ENCODE measurements at places on chromosomes 6 and 20. TPM values are rescaled to one million over a fixed set of nuclear protein-coding genes. Genes with fewer than 3 reads are reported as not detected.

BHLHE23 gene
- total RNA-seq = not detected

OVOL2 gene
- total RNA-seq = 17.5 TPM

GATA5 gene
- total RNA-seq = 12.8 TPM

UBE2C gene
- total RNA-seq = 46.4 TPM

HLA-A gene
- total RNA-seq = 183 TPM

PPP1R14C gene
- total RNA-seq = 19.2 TPM

NRSN1 gene
- 0.17 TPM for total RNA-seq

DSP gene
- 210 TPM for total RNA-seq

NOX3 gene
- total RNA-seq = not detected

POLR1C gene
- total RNA-seq = 60.8 TPM

DNA sequence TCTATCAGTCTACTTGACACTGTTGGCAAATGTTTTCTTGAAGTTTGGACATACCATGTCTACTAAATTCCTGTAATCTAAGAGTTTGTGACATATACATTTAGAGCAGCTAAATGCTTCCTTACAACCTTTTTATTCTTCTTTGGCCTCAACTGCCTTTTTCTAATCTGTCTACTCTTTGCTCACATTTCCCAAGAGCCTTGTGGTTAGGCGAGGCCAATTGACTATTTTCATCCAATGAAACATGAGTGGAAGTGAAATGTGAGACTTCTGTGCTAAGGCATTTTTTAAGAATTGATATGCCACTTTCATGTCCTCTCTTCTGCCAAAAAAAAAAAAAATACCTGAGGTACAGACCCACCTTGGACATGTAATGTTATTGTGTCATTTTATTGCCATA is 158.2 kb upstream of the MCHR2 start:
- H3K4me3 ChIP-seq = no peak overlapping the region
- H3K27ac ChIP-seq = no peak overlapping the region
- H3K36me3 ChIP-seq = no peaks in the 10 kb centered on the region
- no peaks in the 10 kb centered on the region for H3K27me3 ChIP-seq
- no peaks in the 10 kb centered on the region for H3K4me1 ChIP-seq

GRCh38 chr6:135506270-135506997 is 8.9 kb upstream of the AHI1 start:
- no peak for DNase-seq
- H3K4me1 ChIP-seq = peaks cover 13% of the 10 kb centered on the region

GRCh38 chr6:107822176-107823046 is 1.7 kb downstream of the SCML4 start:
- no peak for DNase-seq
- H3K27ac ChIP-seq = no peak overlapping the region
- H3K4me3 ChIP-seq = no peak overlapping the region
- H3K36me3 ChIP-seq = no peaks in the 10 kb centered on the region
- peaks cover 12% of the 10 kb centered on the region for H3K27me3 ChIP-seq

DNA sequence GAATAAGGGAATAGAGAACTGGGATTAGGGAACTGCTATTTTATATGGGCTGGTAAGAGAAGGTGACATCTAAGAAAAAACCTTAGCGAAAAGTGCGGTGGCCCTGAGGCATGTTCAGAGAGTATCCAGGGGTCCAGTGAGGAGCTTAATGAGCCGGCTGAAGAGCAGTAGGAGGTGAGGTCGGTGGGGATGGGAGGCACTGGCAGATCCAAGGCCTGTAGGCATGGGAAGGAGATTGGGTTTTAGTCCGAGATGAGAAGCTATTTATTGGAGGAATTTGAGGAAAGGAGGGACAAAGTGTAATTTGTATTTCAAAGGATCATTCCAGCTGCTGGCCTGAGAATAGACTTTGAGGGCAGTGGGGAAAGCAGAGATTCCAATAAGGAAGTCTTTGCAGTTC is 123.8 kb downstream of the QKI start:
- H3K27me3 ChIP-seq = no peaks in the 10 kb centered on the region
- H3K27ac ChIP-seq = peak overlapping the region; percentile 41
- no peak for DNase-seq
- no peak overlapping the region for H3K4me3 ChIP-seq

DNA sequence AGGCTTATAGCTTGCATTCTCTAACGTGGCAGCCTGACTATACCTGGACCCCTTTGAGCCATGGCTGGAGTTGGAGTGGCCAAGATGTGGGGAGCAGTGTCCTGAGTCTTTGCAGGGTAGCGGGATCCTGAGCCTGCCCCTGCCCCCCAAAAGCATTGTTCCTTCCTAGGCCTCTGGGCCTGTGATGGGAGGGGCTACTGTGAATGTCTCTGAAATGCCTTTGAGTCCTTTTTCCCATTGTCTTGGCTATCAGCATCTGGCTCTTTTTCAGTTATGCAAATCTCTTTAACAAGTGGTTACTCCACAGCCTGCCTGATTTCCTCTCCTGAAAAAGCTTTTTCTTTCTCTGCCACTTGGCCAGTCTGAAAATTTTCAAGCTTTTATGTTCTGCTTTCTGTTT is 17.0 kb upstream of the PRL start:
- H3K36me3 ChIP-seq = peaks cover 13% of the 10 kb centered on the region
- no peak overlapping the region for H3K4me3 ChIP-seq
- no peaks in the 10 kb centered on the region for H3K27me3 ChIP-seq
- no peaks in the 10 kb centered on the region for H3K4me1 ChIP-seq
- no peak overlapping the region for H3K27ac ChIP-seq
- DNase-seq = no peak

DNA sequence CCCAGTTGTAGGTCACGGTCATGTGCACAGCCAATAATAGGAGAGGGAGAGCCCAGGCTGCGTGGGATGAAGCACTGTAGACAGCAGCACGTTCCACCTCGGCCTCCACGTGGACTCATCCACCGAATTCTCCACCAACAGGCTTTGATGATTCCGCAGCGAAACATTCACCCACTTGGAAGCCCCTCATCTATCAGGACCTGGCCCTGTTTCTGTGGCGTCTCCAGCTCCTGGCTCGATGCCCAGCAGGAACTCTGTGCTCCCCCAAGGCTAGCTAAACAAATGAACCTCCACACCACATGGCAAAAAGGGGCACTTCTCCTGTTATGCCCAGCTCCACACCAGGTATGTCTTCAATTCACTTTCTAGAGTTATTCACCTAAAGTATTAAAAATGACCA is 237.9 kb upstream of the PDE10A start:
- no peak for DNase-seq
- H3K4me3 ChIP-seq = no peak overlapping the region
- H3K27ac ChIP-seq = no peak overlapping the region
- peaks cover 18% of the 10 kb centered on the region for H3K27me3 ChIP-seq
- H3K4me1 ChIP-seq = no peaks in the 10 kb centered on the region

DNA sequence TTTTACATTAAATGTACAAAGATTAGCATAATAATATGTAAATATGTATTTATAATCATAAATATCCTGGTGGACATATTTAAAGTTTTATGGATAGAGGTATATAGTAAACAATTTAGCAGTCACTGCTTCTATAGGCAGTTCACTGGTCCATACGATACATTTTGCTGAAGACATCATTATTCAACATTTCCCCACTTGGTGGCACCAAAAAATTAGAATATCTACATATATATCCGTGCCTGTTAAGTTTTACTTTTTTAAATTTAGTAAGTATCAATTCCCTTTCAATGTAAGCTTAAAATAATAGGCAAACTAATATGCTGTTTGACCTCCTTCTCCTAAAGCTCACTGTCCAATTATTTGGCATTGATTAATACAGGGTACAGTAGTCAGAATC is 64.2 kb downstream of the LMBRD1 start:
- H3K36me3 ChIP-seq = peaks cover 3% of the 10 kb centered on the region
- no peak overlapping the region for H3K27ac ChIP-seq
- no peaks in the 10 kb centered on the region for H3K27me3 ChIP-seq
- DNase-seq = no peak
- H3K4me3 ChIP-seq = no peak overlapping the region

GRCh38 chr6:140915103-140915502 is 1217.6 kb upstream of the GJE1 start:
- no peaks in the 10 kb centered on the region for H3K36me3 ChIP-seq
- no peak for DNase-seq
- H3K4me1 ChIP-seq = peaks cover 10% of the 10 kb centered on the region

DNA sequence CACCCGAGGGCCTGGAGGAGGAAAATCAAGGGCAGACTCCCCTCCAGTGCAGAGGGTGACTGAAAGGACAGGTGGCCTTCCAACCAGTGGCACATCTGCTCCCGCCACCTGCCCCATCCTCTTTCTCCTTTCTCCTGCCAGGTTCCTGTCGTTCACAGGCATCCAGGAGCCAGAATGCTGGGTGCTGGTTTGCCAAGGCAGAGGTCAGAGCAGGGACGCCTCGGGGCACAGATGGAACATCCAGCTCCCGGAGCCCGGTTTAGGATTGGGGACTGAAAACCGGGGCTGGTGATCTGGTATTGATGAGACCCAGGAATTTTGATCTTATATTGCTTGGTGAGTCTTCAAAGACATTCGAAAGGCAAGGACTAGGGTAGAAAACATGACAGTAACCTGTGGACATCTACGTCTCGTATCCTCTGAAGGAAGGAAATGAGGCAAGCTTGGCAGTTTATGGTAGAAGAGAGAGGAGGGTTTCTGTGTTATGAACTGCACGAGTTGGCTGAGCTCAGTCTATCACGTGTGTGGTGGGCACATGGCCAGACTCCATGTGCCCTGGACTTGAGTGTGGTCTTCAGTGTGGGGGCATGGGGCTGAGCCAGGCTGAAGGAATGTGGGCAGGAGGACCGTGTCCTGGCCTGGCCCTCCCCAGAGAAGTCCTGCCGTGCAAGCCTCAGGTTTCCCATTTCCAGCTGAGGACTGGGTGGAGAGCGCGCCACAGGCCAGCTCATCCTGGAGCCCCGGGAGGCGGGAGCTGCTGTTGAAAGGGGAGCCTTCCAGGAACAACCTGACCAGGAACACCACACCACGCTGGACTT is 74.2 kb downstream of the IRF4 start:
- no peaks in the 10 kb centered on the region for H3K36me3 ChIP-seq
- no peak overlapping the region for H3K27ac ChIP-seq
- no peaks in the 10 kb centered on the region for H3K4me1 ChIP-seq

DNA sequence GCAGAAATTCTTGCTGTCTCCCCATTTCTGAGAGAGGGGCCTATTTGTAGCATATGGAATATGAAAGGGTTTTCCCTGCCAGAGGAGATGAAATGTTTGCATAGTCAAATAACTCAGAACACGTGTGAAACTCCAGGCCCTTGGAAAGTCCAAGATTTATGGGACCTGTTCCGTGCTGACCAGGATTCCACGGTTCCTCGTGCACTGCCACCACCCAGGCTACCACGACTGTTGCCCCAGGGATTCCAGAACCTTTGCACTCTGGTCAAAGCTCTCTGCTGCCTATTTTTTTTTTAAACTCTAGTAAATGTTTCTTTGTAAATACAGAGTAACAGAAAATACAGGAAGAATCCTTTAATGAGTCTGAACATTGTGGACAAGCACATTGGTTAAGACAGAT is 35.0 kb downstream of the MYLK4 start:
- H3K4me1 ChIP-seq = no peaks in the 10 kb centered on the region
- no peak overlapping the region for H3K27ac ChIP-seq
- no peaks in the 10 kb centered on the region for H3K36me3 ChIP-seq
- no peaks in the 10 kb centered on the region for H3K27me3 ChIP-seq
- H3K4me3 ChIP-seq = no peak overlapping the region
- DNase-seq = no peak

GRCh38 chr6:113449051-113449450 is 408.1 kb upstream of the MARCKS start:
- no peak overlapping the region for H3K27ac ChIP-seq
- no peak overlapping the region for H3K4me3 ChIP-seq
- H3K4me1 ChIP-seq = peaks cover 3% of the 10 kb centered on the region

GRCh38 chr6:12355354-12355753 is 65.2 kb downstream of the EDN1 start:
- no peak for DNase-seq
- H3K27ac ChIP-seq = no peak overlapping the region
- H3K27me3 ChIP-seq = no peaks in the 10 kb centered on the region
- H3K4me3 ChIP-seq = no peak overlapping the region
- H3K4me1 ChIP-seq = peaks cover 12% of the 10 kb centered on the region

GRCh38 chr6:21305893-21306332 is 287.6 kb upstream of the SOX4 start:
- no peak overlapping the region for H3K4me3 ChIP-seq
- no peaks in the 10 kb centered on the region for H3K36me3 ChIP-seq
- H3K4me1 ChIP-seq = peaks cover 17% of the 10 kb centered on the region
- DNase-seq = no peak
- H3K27me3 ChIP-seq = peaks cover 7% of the 10 kb centered on the region

DNA sequence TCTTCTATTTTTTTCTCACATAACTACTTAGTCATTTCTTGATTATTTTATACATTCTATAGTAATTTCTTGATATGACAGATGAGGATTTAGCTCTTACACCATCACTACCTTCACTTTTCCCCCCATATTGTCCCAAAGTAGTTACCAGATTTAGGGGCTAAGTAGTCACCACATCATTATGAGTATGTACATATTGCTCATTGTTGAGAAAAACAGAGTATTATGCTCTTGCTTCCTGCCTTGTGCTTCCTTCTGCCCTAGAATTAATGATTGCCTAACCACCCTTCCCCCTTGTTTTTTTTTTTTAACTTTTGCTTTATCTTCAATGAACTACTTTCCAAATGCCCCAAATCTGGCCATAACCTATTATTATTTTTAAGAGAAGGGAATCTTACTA is 6.8 kb upstream of the HLA-B start:
- H3K36me3 ChIP-seq = no peaks in the 10 kb centered on the region
- H3K27me3 ChIP-seq = peaks cover 94% of the 10 kb centered on the region
- no peak overlapping the region for H3K4me3 ChIP-seq
- no peak overlapping the region for H3K27ac ChIP-seq

DNA sequence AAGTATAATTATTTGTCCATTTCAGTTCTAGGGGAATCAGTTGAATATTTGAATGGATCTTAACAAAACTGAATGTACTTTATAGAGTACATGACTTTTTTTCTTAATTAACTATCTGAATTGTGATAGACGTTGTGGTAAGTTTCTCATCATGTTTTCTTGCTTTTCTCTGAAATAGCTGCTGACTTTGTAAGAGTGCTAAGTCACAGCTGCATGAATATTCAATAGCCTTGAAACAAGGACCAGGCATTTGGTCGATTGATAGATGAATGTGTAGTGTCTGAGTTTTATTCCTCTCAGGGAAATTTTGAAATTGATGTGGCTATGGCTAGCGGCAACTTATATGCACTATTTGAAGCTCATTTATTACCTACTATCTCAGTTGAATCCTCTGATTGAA is 56.0 kb downstream of the ADGRB3 start:
- no peaks in the 10 kb centered on the region for H3K36me3 ChIP-seq
- H3K4me1 ChIP-seq = no peaks in the 10 kb centered on the region
- H3K27me3 ChIP-seq = no peaks in the 10 kb centered on the region
- DNase-seq = no peak
- H3K4me3 ChIP-seq = no peak overlapping the region

GRCh38 chr6:27630727-27631608 is 158.1 kb upstream of the ZNF184 start:
- H3K27me3 ChIP-seq = peaks cover 30% of the 10 kb centered on the region
- H3K36me3 ChIP-seq = no peaks in the 10 kb centered on the region
- H3K4me3 ChIP-seq = peak overlapping the region; percentile 99
- H3K4me1 ChIP-seq = peaks cover 14% of the 10 kb centered on the region
- peak overlapping the region; percentile 95 for H3K27ac ChIP-seq
- DNase-seq = peak; percentile 82

GRCh38 chr6:90295854-90296340 is 746 bp downstream of the BACH2 start:
- H3K4me1 ChIP-seq = peaks cover 36% of the 10 kb centered on the region
- H3K36me3 ChIP-seq = peaks cover 2% of the 10 kb centered on the region
- peak; percentile 75 for DNase-seq
- peaks cover 34% of the 10 kb centered on the region for H3K27me3 ChIP-seq

GRCh38 chr6:98454809-98455322 is 379.5 kb upstream of the POU3F2 start:
- H3K4me1 ChIP-seq = no peaks in the 10 kb centered on the region
- no peak overlapping the region for H3K4me3 ChIP-seq
- DNase-seq = no peak
- no peaks in the 10 kb centered on the region for H3K36me3 ChIP-seq
